Smooth muscle cell of the brain vasculature (primary cell): ENCODE measurements at places on chromosomes 2 and 18.
A peak's percentile ranks its signal among the peaks of the same experiment; 100 is the strongest.

DNA sequence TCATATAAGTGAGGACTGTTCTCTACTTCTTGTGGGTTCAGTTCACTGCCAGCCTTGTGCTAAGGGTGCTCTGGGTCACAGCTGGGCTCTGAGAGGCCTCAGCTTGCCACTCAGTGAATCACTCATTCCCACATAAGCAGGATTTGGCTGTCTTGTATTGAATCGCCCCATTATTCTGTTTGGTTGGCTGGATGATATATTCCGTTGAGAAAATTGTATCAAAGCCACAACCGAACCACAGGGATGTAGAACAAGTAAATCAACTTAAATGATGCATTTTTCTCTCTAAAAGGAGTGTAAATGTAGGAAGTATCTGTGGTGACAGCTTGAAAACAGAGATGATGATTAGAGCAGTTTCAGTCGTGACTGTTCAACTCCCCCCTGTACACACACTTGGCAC, 39.6 kb downstream of the TTC39C start:
- no peak for DNase-seq

DNA sequence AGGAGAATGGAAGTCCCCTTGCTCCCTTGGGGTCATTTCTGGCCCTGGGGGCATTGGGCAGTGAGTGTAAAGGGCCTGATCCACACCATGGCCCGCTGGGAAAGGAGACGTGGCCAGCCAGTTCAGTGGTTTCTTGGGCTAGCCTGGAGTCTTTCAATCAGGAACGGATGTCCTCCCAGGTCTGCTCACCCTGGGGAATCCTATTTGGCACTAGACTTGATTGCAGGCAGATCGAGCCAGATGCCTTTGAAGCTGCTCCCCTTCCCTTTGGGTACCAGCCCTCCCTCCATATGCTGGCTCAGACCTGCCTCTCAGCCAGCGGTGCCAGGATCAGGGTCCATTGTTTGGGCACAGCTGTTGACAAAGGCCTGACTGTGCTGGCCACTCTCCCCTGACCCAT, 11.0 kb downstream of the FBLN7 start:
- no peak for DNase-seq

GRCh38 chr18:48762836-48763718, 187.7 kb downstream of the SMAD7 start:
- no peak for DNase-seq

- DNase-seq: no peak
Measured at GRCh38 chr2:52968043-52968442, 799.6 kb upstream of the CHAC2 start.

DNA sequence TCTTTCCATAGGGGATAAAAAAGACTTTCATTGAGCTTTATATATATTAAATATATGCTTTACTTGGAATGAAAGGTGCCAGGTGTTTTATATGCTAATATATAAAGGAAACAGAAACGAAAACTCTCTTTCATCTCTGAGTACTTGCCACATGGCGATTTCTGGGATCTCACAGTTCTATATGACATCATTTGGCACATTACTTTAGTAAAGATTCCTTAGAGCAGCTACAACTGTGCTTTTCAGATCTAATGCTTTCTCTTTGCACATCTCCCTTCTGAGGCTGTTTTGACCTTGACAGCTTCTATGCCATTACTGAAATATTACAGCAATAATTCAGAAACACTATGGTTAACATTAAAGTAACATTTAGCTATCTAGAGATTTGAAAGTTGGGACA, 1082.9 kb upstream of the CDH2 start:
- DNase-seq: no peak

DNA sequence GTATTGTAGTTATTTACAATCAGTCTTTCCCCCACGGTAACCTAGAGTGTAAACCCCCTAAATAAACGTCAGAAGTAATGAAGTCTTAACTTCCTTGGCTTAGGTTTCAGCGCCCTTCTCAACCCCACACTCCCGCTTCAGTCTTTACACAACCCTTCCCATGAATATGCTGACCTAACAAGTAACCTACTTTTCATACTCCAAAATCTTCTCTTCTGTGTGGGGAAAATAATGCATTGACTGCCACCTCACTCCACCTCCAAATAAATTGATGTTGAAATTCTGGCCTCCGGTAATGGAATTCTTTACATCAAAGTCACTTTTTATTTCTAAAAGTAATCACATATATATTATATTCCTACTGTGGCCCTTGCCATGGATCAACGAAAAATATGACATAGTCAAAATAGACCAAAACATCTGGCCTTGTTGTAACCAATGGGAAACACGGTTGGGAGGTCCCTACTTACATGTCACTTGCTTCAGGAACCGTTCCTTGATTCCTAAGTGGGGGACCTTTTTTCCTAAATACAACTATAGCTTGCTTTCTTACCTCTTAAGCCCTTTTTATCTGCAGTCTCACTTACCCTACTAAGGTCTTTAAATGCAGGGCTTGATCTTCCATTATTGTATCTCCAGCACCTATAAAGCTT, 961 bp downstream of the GEN1 start:
- DNase-seq: no peak

DNA sequence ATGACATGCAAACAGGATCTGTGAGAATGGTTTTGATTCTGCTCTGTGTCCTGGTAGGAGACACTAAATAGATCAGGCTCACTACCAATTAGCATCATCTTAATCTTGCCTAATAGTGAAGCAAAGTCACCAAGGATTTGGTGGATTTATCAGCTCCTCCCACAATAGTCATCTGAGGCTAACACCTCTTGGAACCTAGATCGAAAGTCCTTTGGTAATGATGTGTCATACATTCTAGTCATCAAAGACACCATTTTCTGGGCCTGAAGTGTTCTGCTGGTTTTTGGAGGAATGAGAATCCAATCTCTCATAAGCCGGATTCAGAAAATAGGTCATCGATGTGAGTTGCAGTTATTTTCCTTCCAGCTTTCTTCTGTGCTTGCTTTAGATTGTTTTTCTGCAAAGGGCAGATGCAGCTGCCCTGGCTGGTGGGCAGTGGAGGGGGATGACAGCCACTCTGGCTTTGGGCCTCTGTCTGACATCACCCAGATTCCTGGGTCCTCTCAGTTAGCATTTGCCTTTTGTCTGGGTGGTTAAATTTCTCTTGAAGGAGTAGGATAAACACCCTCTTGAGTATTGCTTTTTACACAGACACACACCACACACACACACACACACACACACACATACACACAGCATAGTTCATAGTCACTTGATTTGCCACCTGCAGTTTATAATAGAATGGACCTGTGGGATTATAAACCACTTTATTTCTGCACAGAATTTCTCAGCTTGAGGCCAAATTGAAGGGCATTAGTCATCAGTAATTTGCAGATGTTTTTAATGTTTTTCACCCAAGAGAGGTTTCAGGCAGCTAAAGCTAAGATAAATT, at the start of gene MYO3B:
Gene MYO3B, plus strand, starts transcription at position 198 of the 832 bp plus-strand sequence. Its CDS starts 141 bp downstream, at position 339.
- DNase-seq: peak; percentile 71

DNA sequence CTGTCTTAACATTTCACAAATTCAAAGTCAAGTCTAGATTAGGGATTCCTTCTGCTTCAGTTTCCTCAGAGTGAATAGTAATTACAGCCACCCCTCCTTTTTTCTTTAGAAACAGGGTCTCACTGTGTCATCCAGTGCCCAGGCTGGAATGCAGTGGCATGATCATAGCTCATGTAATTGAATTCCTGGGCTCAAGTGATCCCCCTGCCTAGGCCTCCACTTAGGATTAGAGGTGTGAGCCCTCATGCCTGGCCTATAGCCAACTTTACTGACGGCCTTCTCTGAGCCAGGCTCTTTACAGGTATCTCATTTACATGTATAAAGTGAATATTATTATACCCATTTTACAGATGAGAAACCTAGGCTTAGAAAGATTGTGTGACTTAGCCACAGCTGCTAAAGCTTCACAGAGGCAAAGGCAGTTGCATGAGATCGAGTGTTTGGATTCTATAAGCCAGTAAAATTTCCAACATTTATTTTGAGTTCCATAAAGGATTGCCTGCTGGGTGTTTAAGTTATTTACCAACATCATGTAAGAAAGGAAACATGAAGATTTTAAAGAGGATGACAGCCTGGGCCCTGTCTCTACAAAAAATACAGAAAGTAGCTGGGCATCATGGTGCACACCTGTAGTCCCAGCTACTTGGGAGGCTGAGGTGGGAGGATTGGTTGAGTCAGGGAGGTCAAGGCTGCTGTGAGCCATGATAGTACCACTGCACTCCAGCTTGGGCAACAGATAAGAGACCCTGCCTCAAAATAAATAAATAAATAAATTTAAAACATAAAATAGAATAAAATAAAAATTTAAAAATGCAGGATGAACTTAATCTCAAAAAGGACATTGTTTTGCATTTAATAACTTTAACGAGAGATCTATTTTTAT, 1.8 kb downstream of the ENOSF1 start:
- no peak for DNase-seq

- DNase-seq: peak; percentile 24
Measured at GRCh38 chr2:172052000-172052983, 33.0 kb upstream of the DLX1 start.

DNA sequence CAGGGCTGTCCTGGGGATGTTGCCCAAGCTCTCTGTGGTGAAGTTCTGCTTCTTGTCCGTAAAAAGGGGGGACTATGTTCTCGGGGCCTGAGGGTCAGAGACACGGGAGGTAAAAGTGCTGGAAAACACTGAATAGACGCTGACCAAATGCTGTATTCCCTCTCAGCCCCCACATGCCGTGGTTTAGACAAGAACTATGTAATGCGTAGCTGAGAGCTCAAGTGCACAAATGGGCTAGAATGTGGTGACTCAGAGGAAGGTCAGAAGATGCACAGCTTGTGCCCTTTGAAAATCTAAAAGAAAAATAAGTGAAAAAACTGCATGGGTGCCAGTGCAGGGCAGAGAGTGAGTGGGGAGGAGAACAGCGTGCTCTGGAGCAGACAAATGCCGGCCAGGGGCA, 80.3 kb upstream of the MAP4K4 start:
- DNase-seq: peak; percentile 84

- DNase-seq: no peak
Measured at GRCh38 chr2:202486351-202486750, 110.2 kb downstream of the BMPR2 start.

- no peak for DNase-seq
Measured at GRCh38 chr2:4018535-4018934, 315.2 kb downstream of the DCDC2C start.

DNA sequence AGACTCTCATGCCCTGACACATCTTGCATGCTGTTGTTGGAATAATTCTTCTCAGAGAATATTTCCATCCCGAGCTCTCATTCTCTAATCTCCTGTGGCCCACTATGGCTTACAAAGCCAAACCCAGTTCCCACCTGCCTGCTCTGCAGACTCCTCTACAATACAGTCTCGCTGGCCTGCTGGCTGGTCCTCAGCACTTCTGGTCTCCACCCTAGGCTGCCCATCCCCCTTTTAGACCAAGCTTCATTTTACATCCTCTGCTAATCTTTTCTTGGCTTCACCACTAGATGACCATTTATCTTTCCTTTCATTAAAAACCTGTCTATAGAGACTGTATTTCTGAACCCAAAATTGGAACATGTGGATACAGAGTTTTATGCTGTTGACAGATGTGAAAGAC, 42.5 kb upstream of the YPEL5 start:
- no peak for DNase-seq

DNA sequence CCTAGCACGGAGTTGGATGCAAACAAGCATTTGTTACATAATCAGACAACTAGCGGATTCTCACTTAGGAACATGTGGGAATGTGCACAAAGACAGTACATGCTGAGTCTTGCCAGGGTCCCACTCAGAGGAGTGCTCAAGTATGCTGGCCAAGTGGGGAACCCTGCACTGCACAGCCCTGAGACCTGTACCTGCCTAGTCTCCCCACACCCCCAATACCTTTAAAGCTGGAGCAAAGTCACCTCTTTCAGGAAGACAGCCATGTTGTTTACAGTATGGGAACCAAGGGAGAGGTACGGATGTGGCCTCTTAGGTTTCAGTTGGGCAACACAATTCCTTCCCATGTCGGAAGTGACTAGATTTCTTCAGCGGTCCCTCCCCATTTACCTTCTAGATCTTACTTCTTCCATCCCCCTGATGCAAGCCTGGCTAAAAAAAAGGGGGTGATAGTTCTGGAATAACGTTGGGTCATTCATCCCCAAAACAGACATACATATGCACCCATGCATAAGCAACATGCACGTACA, 10.7 kb downstream of the CXCR1 start:
- DNase-seq: no peak

GRCh38 chr2:207612714-207613113, 12.5 kb downstream of the METTL21A start:
- no peak for DNase-seq

DNA sequence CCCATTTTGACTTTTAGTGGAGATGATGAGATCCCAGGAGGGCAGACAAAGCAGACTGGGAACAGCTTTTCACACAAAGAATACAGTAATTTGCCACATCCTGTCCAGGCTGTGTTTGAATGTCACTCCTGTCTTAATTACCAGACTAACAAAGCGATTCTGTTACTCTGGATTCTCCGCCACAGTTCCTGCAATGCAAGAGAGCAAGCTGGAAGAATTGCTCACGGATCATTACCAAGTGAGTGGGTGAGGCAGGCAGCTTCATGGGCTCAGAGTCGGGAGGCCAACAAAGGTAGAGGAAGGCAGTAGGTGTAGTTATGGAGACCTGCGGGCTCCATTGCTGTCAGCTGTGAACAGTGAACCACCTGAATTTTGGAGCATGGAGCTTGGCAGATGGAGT, 250.5 kb upstream of the ATP5MC3 start:
- DNase-seq: no peak

- DNase-seq: no peak
Measured at GRCh38 chr2:162092008-162092390, 18.0 kb upstream of the DPP4 start.

DNA sequence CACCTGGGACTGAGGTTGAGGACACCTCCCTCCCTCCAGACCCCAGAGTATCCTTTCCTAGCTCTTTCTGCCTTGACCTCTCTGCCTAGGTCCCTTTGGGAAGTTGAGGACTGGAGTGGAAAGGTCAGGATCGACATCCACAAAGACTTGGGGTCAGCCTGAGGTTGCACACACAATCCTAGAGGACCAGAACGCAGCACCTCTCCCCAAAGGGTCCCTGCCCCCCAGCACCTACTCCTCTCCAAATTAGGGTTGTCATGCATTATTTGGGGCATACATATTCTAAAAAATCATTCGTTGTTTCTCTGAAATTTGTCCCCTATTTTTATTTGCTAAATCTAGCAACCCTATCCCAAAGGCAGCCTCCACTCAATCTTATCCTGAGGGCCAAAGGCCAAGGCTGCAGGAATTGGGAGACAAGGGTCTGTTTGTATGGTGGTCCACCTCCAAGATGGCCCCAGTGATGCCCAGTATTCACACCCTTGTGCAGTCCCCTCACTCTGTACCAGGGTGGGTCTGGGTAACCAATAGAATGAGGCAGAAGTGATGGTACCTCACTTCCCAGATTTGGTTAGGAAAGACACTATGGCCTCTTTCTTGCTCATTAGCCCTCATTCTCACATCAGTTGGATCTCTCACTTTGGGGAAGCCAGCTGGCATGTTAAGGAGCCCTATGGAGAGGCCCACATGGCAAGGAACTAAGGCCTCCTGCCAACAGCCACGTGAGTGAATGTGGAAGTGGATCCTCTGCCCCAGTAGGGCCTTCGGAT, 3.5 kb upstream of the CHRNG start:
- no peak for DNase-seq

- no peak for DNase-seq
Measured at GRCh38 chr18:45724601-45725000, 620 bp downstream of the SLC14A1 start.

- no peak for DNase-seq
Measured at GRCh38 chr2:65363879-65364666, 68.3 kb downstream of the SPRED2 start.

- no peak for DNase-seq
Measured at GRCh38 chr18:55404136-55404830, 183.7 kb downstream of the TCF4 start.
